ENCODE measurements at places on chromosomes 11 and 22.

GRCh38 chr11:78946945-78947902 lies 372.6 kb upstream of the NARS2 start:
- no peak for DNase-seq

DNA sequence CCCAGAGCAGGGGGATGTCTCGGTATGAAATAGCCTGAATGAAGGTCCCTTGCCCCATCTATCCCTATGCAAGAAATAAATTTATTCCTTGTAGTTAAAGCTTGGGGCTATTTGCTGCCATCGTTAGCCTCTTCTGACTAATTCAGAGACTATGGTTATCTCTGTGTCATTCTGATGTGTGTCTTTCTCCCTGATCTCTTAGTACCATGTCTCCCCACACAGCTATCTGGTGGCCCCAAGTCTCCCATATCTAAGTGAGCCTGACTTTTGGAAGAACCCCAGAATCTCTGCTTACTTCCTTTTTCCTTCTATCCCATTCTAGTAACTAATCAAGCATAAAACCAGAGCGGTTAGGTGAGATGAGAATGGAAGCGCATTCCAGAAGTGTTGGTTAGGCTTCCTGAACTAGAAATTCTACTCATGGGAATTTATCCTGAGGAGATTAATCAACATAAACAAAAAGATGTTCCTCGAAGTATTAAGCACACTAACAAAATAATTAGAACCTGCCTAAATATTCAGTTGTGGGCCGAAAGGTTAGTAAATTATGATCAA lies 71.4 kb upstream of the BMAL1 start:
- DNase-seq, result no peak

- DNase-seq, result no peak
Observed at GRCh38 chr11:64251753-64252002, 348 bp downstream of the PLCB3 start.

- no peak for DNase-seq
Observed at GRCh38 chr11:28536504-28537267, 428.5 kb downstream of the METTL15 start.

GRCh38 chr11:94727819-94728218 lies 40.3 kb upstream of the AMOTL1 start:
- no peak for DNase-seq

DNA sequence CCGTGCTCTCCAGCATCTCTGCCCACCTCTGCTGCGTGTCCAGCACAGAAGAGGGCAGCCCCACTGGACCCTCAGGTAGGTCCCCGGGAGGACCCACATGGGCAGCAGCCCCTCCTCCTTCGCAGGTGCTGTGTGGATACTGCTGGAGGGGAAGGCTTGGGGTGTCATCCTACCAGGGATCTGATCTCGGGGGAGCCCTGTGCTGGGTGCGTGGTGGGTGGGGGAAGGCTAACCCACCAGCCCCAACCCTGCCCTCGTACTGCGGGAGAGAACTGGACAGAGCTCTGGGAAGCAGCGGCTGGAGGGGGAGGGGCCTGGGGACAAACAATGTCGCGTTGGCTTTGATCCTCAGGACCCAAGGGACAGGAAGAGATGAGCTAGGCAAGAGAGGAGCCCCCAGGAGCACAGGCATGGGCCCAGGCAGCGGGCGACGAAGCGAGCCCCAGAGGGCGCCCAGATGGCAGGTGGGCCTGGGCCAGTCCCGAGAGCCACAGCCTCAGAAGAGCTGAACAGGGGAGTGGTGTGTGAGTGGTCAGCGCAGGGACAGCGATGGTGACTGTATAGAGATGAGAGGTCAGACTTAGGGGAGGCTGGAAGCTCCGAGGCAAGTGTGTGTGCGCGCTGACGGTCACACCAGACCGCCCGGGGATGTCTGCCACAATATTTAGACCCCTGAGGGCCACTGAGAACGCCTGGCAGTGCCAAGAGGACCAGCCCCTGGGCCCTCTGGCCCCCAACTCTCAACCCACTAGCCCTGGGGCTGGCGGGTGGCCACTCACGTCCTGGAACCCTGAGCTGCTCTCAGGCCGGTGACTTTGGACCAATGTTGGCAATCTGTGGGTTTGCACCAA lies 1.4 kb upstream of the PIM3 start:
- no peak for DNase-seq

- DNase-seq, result no peak
Observed at GRCh38 chr22:31876156-31876920, 68.0 kb upstream of the YWHAH start.

GRCh38 chr22:20890975-20891374 lies 26.2 kb upstream of the CRKL start:
- no peak for DNase-seq
